Stimulated activated CD8-positive, alpha-beta memory T cell treated with anti-CD3 and anti-CD28 coated beads, Interleukin-15, amount 100 ng/mL, for 4 hours (primary cell): ENCODE measurements at places on chromosomes 2 and 18.

- DNase-seq = no peak
Measured at GRCh38 chr2:219645631-219646527, 18.4 kb downstream of the SLC4A3 start.

DNA sequence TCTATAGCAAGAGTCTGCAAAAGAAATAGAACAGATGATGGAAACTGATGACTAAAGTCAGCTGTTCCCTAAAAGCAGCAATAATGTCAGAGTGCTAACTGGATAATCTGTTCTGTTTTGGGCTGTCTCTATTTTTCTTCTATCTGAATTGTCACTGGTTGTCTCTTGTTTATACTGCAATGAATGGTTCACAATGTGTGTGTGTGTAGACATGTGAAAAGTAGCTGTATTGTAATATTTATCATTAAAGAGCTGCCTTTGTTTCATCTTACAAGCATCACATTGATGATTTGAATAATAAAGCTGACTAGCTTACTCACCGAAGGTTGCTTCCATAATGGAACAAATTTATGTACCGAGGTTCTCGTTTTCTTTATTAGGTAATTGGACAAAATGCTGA is 456.0 kb upstream of the ZEB2 start:
- DNase-seq = no peak

DNA sequence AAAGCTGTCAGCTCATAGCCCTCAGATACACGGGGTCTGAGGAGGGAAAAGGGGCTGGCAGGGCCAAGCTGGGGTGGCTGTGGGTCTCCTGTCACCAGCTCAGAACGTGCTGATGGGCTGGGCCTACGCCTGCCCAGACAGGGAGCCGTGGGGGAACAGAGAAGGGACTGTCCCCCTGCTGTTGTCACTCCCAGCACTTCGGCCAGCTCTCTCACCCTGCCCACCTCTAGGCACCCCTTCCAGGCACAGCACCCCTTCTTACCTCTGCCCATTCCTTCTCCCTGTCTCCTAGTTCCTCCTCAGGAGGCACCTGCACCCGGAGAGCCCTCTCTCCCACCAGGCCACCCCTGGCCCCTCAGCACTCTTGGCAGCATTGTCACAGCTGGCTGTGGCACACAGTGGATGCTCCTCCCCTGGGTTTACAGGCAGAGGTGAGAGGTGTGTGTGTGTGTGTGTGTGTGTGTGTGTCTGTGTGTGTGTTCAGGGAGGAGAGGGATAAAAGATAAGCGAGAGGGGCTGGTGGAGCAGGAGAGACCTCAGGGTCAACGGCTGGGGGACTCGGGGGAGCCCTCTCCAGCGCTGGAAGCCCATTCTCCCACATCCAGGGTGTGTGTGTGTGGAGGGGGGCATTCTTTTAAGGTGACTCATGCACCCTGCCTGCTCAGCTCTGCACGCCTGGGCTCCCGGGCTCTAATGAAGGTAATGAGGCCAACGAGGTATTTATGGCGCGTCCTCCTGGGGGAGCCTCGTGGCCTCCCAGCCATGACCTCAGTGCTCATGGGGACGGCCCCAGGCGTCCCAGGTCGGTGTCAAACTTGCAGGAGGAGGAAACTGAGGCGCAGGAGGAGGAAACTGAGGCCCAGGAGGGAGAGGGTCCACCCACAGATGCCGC is 66.1 kb upstream of the SMAD7 start:
- DNase-seq = no peak

DNA sequence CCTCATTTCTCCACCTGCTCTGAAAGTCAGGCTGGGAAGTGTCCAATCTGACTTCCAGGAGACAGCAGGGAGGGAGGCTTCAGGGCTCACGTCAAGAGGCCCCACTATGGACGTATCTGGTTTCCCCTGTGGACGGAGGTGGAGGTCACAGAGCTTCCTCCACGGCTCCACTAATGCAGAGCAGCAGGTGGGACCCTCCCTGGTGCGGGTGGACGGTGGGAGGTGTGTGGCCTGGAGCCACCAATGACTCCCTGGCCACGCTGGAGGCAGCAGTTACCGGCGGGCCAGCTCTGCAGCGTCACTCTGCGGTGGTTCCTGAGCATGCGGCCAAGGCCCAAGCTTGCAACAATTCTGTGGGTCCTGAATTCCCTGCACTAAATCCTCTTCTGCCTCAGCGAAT is 9.0 kb downstream of the CRACDL start:
- DNase-seq = no peak

- DNase-seq = no peak
Measured at GRCh38 chr2:9144046-9144445, 62.6 kb upstream of the ASAP2 start.

- DNase-seq = no peak
Measured at GRCh38 chr2:178962805-178963433, 87.0 kb downstream of the CCDC141 start.

- DNase-seq = no peak
Measured at GRCh38 chr18:63832470-63832869, 55.0 kb upstream of the SERPINB2 start.

- DNase-seq = no peak
Measured at GRCh38 chr18:47113796-47114540, 36.3 kb downstream of the HDHD2 start.

DNA sequence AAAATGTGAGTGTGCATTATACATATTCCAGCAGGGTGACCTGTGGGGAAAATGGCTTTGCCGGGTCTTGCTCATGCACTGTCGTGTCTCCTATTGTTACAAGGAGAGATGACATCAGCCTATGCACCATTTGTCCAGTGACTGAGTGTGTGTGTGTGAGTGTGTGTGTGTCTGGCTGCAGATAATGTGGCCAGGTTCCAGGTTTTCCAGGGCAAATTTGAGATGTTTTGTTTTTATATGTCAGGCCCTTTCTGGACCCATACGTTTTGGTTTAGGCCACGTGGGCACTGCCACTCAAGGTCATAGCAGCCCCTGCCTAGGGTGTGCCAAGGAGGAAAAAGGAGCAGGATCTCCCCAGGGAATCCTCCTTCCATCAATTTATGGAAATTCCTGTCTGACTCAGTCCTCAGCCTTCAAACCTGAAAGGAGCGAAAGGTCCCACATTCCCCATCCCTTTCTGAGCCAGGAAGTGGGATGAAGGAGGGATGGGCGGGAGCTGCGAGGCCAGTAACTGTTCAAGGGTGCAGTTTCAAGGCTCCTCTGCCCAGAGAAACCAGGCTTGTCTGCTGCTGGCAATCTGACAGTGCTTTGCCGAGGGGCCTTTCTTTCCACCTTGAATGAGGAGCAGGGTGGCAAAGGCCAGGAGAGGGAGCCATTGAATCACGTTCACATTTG is 93.0 kb upstream of the SMAD2 start:
- no peak for DNase-seq
